Activated gamma-delta T cell treated with anti-CD3 and anti-CD28 coated beads, Interleukin-2, amount 50 U/mL, for 16 hours (primary cell): ENCODE measurements at places on chromosomes 4 and X.

DNA sequence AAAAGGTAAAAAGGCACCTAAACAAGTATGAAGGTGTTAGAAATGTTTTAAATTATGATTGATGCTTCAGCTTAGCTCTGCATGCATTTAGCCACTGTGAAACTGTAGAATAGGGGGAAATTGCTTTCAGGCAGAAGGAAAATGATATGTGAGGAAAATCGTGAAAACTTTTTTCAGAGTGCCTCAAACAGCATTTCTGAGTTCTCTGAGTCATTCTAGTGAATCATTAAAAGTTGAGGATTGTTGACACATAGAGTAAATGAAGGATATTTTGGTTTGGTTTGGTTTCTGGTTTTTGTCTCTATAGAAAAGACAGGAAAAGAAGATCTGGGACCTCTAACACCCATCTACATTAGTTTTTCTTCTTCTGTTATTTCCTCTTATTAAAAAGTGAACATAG, 332.5 kb upstream of the TRAM1L1 start:
- DNase-seq: no peak

DNA sequence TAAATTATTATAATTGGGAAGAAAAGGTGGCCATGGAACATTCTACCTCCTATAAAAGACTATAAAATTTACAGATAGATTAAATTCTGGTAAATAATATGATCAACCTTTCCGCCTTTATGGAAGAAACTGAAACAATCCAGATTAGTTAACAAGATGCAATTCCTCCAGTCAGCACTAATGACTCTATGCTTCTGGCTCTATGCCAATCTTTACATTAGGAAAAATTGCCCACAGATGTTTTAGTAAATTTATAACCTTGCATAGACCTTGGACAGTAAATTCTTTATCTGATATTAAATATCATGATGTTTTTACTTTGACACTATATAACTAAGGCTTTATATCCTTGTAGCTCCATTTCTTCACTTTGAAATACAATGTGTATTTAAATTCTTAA, 2302.5 kb downstream of the ARAP2 start:
- DNase-seq: no peak

DNA sequence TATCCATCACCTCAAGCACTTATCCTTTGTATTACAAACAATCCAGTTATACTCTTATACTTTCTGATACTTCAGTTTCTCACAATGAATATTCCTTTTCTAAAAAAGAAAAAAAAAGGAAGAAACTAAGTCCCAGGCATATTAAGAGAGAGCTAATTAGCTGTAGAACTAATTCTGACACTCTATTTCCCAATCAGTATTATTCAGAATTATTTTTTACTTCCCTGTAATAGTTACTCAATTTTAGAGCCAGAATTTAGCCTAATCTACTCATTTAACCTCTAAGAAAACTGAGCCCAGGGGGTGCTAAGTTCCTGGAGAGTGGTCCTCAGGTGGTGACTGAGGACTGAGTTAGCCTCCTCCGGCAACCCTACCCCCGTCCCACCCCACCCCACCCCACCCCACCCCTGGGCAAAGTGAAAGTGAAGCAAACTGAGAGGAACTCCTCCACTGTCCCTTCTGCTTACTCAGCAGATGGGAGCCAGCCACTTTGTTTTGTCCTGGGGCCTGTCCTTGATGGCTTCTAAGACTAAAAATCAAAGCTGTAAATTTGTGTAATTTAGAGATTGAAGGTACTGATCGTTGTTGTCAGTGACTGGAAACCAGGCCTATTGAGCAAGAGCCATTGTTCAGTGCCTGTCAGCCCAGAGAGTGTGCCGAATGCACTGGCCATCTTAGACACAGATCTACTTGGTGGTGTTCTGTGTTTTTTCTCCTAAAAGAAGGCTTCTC, 162.1 kb downstream of the CBR4 start:
- no peak for DNase-seq

DNA sequence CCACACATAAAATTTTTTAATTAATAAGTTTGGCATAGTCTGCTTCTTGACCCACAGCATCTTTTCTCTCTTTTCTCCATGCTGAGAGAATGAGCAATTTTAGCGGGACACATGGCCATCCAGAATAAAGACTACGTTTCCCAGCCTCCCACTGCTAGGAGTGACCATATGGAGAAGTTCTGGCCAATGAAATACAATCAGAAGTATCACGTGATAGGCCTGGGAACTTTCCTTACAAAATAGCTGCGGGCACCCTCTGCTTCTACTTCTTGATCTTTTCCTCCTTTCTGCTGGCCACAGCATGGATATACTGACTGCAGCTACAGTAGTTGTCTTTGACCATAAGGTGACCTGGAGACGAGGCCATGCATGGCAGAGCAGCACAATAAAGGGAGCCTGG, 348.0 kb downstream of the BCOR start:
- no peak for DNase-seq
